ENCODE measurements at places on chromosomes 13 and 19. TPM values are rescaled to one million over a fixed set of nuclear protein-coding genes. Genes with fewer than 3 reads are reported as not detected.

DNA sequence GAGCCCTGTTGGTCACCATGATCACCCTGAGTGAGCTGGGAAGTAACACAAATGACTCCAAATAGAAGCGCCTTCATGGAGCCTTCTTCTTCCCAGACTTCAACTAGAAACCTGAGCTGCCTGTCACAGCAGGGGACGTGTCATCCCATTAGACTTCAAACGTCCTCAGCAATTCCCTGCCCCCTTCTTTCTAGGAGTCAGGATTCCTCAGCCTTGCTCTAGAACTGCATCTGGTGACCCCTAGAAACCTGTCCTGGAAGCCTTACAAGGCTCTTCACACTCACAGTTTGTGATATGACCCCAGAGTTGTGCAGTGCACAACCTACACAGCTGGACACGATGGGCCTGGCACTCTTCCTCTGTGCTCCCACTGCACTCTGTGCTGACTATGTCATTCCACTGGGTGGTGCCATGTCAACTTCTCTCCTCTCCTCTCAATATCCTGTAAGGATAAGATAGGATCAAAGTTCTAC, 23.6 kb upstream of the TTYH1 start:
- no peak for DNase-seq

DNA sequence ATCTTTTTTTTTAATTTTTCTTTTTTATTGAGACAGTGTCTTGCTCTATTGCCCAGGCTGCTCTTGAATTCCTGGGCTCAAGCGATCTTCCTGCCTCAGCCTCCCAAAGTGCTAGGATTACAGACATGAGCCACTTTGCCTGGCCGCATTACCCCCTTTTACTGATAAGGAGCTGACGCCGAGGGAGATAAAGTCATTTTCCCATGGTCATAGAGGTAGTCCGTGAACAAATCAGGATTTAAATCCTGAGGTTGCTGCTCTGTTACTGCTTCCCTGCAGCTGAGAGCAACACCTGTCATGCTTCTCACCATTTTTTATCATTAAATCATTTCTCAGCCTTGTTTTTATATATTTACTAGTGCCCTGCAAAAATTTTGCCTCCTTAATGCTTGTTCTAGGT, 7.4 kb downstream of the CYSLTR2 start:
- no peak for DNase-seq

DNA sequence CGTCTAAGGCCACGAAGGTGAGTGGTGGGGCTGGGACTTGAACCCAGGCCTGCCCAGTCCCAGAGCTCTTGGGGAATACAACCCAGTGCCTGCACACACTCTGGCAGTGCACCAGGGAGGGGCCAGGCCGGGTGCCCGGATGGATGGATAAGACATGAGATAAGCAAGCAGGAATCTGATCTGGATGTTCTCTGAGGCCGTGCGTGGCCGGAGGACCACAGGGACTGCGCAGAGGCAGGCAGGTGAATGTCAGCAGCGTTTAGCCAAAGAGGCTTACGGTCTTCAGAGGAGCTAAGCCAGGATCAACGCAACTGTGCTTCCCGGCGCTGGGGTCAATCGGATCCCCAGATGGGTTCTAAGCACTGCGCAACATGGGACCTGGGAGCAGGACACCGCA, 1.5 kb downstream of the ZNF787 start:
- no peak for DNase-seq

The ZNF428 gene
- 66.1 TPM for total RNA-seq

GRCh38 chr19:29574510-29574909, 31.6 kb upstream of the POP4 start:
- no peak for DNase-seq

GRCh38 chr13:77323858-77324257, 3.0 kb downstream of the MYCBP2 start:
- no peak for DNase-seq

- DNase-seq = peak; percentile 65
Observed at GRCh38 chr19:36008336-36008978, at the start of gene SYNE4. TSS of gene SYNE4 (minus strand) at chr19:36008813. CDS start at chr19:36008681, 132 bp downstream.

DNA sequence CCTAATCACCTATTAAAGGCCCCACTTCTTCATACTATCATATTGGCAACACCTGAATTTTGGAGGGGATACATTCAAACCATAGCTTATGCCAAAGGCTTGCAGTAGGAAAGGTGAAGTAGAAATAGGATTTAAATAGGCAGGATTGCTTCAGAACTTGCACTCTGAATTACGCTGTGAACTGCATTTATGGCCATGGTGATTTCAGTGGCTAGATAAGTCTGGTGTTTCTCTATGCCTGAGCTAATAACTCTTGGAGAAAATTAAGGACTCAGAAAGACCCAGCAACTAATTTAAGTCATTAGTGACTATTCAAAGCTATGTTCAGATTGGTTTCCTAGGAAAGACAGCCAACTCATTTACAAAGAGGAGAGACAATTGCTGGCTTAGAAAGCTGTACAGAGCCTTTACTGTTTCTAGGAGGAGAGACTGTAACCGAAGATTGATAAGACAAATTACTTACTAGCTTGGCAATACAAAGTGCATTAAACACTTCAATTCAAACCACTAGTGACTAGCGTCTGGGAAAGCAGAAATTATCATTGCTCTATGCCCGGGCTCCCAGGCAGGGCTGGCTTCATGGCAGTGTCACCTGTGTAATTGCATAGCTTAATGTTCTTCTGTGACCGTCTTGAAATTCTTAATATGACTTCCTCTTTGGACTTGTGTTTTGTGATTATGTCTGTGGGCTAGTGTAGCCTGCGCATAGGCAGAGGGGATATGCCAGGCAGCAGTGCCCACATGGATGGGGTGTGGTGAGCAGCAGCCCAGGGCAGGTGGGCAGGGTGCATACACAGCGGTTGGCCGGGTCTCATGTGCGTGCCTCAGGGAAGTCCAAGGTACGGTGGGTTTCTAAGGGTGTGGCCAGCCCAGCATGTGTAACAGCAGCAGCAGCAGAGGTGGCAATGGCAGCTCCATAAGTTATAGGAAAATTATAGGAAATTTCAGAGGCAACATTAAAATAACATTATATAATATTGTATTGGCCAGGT, 60.1 kb downstream of the KL start:
- DNase-seq = no peak

The GRK1 gene
- total RNA-seq = 0.89 TPM

The SPRED3 gene
- total RNA-seq = 1.9 TPM

The ICAM5 gene
- total RNA-seq = 1.8 TPM

The LILRB5 gene
- total RNA-seq = 4.0 TPM

The PRRG2 gene
- total RNA-seq = 0.83 TPM

The REX1BD gene
- total RNA-seq = 23.7 TPM

The CASP14 gene
- total RNA-seq = not detected

The MIDN gene
- total RNA-seq = 13.9 TPM

DNA sequence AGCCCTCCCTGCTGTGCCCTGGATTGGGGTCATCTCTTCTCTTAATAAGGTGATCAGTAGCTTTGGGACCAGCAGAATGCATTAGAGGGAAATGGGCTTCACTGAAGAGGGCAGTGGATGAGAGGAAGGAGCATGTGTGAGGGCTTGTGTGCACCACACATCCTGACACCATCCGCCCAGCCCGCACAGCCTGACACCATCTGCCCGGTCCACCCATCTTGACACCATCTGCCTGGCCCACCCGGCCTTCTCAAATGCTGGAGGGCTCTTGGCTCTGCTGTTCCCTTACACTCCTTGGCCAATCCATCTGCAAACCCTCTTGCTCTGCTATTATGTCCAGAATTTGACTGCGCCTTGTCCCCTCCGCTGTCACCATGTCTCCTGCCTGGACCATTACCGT, 41.8 kb downstream of the BICRA start:
- DNase-seq = no peak

DNA sequence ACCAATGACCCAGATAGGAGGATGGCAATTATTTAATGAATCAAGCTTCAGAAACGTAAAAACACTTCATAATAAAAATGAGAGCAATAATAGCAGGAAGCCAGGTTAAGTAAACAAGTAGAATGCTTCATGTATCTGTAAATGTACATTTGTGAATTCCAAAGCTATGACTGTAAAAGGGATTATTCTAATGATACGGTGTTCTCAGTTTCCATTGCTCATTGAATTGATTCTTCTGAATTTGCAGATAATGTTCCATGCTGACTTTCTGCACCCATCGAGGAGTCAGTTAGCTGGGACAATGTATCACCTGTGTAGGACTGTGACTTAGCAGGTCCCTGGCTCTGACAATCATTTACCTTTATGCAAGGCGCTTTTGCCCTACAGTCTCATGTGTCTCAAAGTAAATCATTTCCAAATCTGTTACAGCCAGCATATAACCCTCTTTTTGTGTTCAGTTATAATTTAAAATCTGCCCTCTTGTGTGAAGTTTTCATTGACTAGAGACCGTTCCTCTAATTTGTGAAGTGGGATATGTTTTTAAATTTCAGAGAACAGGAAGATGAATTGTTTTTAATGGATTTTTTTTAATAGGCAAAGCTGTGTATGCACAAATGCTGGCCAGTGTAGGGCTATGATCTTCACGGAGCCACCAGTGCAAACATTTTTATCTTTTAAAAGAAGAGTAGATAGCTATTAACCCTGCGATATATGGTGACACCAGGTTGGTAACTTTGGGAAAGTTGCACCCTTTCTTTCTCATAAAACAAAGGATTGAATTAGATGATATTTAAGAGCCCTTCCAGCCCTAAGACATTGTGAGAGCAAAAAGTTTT, 267.1 kb downstream of the KLF5 start:
- DNase-seq = no peak

The DNMT1 gene
- total RNA-seq = 30.3 TPM

The SIGLEC11 gene
- 1.2 TPM for total RNA-seq

The SYT3 gene
- 21.8 TPM for total RNA-seq

The IGSF23 gene
- total RNA-seq = not detected

GRCh38 chr19:38691938-38692457, 44.5 kb downstream of the ACTN4 start:
- DNase-seq = no peak

GRCh38 chr19:17830567-17831418, 9.5 kb upstream of the INSL3 start:
- DNase-seq = peak; percentile 62

DNA sequence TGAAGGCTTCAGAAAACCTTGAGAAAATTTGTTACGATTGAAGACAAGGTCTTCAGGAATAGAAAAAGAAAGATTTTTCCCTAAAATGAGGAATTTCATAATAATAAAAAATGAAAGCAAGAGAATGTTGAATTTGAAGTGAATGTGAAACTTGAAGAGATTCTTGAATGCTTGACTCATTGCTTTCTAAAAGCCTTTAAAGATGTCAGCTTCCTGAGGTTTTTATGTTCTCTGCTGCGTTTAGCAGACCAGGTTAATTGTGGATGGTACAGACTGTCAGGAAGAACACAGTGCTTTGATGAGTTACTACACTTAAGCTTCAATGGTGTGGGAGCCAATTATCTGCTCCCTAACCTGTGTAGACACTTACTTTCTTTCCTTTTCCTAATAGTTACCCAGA, 96.3 kb upstream of the FNDC3A start:
- DNase-seq = no peak

The KIR2DL4 gene
- not detected for total RNA-seq

DNA sequence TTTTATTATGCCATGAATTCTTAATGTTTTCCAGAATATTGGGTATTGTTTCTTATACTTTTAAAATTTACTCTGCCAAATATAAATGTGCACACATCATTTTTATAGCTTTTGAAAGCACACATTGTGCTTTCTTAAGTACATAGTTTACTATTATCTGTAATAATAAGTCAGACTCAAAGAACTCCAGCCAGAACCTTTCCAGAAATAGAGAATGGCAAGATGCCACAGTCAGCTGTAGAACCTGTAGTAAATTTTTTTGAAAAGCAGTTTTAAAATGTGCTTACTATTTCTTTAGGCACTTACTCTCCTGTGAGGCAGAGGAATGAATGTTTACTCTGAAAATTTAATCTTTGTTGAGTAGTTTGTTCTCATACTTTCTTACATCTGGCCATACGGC, 1287.1 kb downstream of the PCDH9 start:
- DNase-seq = no peak

GRCh38 chr13:20373861-20374260, 141.7 kb upstream of the GJB6 start:
- DNase-seq = no peak

- DNase-seq = no peak
Observed at GRCh38 chr13:95360052-95360451, 58.8 kb upstream of the ABCC4 start.

DNA sequence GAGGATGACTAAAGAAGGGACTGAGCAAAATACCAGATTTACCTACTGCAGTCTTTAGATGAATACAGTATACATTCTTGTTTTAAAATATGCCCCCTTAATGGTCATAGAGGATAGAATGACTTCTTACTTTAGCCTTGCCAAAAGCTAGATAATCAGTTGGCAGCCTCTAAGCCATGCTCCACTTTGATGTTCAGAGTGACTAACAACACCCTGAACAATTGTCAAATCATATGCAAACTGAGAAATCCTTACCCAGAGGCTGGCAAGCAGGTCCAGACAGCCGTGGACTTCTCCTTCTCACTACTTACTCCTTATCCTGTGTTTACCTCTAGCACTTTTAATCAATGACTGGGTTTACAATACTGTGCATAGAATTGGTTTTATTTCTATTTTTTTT, 23.6 kb upstream of the PHF11 start:
- no peak for DNase-seq

- DNase-seq = no peak
Observed at GRCh38 chr13:110232756-110233155, 74.2 kb downstream of the COL4A1 start.

GRCh38 chr13:24356270-24356669, 46.9 kb downstream of the C1QTNF9 start:
- no peak for DNase-seq

DNA sequence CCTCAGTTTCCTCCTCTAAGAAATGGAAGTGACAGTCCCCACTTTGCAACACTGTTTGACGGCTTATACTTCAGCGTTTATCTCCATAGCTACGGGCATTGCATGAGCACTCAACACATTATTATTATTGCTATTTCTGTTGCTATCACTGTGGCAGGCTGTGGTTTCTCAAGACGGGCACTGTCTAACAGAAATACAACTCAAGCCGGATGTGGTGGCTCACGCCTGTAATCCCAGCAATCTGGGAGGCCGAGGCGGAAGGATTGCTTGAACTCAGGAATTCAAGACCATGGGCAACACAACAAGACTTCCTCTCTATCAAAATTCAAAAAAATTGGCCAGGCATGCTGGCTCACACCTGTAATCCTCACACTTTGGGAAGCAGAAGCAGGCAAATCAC, 4.9 kb upstream of the ZSWIM4 start:
- no peak for DNase-seq

- DNase-seq = no peak
Observed at GRCh38 chr19:31023038-31023437, 326.2 kb downstream of the TSHZ3 start.

DNA sequence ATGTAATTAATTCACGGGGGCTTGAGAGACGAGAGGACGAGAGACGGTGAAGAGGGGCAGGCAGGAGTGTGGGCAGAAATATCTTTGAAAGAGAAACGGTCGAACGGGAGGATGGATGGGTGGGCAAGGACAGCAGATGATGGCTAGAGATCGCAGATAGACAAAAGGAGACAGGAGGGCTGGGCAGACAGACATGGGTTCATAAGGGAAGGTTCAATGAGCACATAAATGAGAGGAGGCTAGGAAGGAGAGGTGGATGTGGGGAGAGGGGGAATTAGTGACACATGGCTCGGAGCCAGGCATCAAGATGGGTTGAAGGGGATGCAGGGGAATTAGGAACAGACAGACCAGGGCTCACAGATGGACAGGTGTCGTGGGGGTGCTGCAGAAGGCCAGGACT, 1.1 kb downstream of the SYT3 start:
- no peak for DNase-seq

The SULT2A1 gene
- total RNA-seq = 0.10 TPM

Measured in spinal cord (tissue), 10 donors.